ENCODE measurements at places on chromosomes 11 and 22.

- no peak for DNase-seq
These were observed 1.6 kb upstream of the PLAAT4 start for GRCh38 chr11:63534895-63535461.

DNA sequence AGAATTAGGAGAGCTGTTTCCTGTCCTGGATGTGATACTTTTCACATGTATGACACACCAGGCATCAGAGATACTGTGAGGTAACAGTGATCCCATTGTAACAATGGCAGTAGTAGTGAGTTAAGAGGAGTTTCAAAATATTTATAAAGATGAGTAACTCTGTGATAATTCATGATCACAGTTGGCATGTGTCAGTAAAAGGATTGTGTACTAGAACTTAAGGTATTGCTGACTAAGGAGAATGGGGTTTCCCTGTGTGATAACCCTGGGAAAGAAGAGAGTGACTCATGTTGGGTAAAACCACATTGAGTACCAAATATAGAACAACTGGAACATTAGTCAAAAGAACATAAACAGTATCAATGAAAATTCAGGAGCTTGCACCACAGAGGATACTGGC lies 22.9 kb upstream of the SLC5A1 start:
- DNase-seq = no peak

- no peak for DNase-seq
These were observed 3.6 kb upstream of the SLCO2B1 start for GRCh38 chr11:75147191-75147874.

DNA sequence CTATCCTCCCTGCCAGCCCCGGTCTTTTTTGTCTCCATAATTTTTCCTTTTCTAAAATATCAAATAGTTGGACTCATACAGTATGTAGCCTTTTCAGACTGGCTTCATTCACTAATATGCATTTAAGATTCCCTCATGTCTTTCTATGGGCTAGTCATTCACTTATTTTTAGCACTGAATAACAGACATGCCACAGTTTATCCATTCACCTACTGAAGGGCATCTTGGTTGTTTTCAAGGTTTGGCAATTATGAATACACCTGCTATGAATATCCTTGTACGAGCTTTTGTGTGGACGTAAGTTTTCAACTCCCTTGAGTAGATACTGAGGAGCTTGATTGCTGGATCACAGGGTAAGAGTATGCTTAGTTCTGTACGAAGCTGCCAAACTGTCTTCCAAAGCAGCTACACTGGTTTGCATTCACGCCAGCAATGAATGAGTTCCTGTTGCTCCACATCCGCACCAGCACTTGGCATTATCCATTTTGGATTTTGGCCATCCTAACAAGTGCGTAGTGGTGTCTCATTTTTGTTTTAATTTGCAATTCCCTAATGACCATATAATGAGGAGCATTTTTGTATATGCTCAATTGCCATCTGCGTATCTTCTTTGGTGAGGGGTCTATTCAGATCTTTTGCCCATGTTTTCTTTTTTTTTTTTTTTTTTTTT lies 21.1 kb downstream of the ALG12 start:
- no peak for DNase-seq

GRCh38 chr22:31871480-31871879 lies 72.9 kb upstream of the YWHAH start:
- no peak for DNase-seq

GRCh38 chr11:119975561-119976152 lies 162.3 kb downstream of the TRIM29 start:
- no peak for DNase-seq

DNA sequence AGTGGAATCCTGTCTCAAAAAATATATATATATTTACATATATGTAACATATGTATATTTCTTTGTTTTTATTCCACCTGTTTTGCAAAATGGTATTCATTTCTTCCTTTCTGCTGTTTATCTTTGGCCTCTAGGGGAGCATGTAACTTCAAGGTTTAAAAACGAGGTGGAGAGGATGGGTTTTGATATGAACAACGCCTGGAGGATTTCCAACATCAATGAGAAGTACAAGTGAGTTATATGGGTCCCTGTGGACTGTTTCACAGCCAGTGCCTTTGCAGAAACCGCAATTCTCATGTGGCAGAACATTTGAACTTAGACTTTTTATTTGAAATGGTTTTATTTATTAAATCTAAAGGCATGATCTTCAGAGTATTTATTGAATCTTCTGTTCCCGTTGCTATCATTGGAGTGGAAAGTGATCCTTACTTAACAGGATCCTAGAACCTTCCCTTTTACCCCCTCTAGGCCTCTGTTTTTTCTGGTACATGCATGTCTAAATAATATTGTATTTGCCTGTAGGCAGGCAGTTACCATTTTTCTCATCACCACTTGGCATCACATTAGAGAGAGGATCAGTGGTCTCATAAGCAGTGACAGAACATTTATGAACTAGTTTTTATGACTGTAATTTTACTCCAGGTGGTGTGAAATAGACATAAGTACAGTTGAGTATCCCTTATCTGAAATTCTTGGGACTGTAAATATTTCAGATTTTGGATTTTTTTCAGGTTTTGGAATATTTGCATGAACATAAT lies 81.5 kb upstream of the HORMAD2 start:
- DNase-seq = no peak

- no peak for DNase-seq
These were observed 25.6 kb upstream of the MMP12 start for GRCh38 chr11:102900346-102900745.

GRCh38 chr11:128667873-128668272 lies 26.0 kb upstream of the FLI1 start:
- no peak for DNase-seq

DNA sequence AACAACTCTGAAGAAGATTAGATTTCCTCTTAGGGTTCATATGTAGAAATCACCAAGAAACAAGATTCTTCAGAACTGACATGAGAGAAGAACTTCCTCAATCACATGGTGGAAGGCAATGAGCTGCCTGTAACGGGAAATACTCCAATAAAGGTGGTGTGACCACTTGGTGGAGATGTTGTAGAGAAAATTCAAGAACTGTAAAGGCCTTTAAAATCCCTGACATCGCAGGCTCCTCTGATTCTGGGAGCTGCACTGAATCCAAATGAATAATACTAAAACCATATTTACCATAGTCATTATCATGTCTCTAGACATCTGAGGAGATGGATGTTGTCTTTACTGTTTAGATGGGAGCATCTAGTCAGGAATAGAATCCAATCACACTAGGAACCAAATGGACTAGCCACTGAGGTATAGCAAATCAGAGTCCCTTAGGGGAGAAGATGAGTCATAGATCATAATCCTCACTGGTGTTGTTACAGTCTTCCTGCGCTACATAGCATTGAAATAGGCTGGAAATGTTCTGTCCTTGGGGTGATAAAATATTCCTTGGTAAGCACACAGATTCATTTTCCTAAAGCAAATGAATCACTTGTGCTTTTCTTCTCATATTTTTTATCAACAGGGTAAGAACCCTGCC lies 321.6 kb upstream of the TENM4 start:
- DNase-seq = no peak

GRCh38 chr11:128680906-128681305 lies 13.0 kb upstream of the FLI1 start:
- DNase-seq = no peak

- no peak for DNase-seq
These were observed 169.4 kb downstream of the OPCML start for GRCh38 chr11:133362916-133363315.

DNA sequence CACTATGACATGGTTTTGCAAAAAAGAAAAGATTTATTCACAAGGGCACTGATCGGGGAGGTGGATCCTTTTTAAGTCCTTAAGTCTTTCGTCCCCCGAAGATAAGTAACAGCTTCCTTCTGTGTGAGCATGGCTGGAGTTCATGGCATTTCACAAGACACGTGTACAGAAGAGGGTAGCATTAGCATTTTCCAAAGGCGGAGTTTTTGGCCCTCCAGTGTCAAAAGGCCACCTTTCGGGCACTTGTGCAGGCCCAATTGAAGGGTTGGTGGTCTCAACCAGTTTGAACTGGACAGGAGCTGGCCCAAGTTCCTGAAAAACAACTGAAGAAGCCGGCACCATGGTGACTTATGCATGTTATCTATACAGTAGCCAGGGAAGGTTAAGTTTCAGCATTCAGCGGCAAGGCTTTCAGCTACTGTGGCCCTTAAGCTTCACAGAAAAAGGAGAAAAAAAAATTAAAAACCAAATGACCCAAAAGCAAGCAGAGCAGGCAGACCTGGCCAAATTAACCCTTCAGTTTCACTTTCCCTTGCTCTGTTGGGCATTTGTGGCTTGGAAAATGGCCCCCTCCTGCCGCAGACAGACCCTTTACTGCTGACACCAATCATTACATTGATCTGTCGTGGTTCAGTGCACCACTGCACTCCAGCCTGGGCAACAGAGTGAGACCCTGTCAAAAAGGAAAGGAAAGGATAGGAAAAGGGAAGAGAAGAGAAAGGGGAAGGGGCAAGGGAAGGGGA lies 18.7 kb downstream of the ZNF74 start:
- DNase-seq = no peak

DNA sequence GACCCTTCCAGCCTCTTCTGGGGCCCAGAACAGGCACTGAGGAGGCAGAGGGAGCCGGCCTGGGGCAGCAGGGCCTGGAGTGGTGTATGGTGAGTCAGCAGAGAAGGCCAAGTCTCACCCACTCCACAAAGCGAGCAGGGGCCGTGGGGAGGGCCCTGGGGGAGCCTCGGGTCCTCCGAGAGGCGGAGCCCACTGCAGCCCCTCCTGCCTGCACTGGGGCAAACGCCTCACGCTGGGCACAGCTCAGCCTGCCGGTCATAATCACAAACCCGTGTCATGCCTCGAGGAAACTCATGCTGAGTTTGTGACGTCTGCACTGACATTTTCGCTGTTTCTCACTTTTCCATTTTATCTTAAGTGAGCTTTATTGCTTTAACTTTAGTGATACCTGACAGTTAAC lies 38.4 kb downstream of the TOLLIP start:
- no peak for DNase-seq

DNA sequence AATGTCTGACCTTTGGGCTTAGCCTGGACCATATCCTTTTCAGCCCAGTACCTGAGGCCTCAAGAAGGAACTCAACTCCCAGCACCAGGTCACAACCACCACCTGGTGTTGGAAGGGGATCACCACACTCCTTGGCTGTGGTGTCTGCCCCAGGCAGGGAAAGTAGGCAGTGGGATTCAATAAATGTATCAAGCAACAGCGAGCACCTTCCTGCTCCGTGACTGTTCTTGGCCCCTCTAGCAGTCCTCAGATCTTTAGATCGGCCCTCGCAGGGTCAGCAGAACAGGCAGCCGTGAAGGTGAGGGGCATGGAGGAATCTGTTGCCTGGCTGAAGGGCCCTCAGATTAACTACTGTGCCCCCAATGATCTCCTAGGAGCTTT lies 15.9 kb downstream of the ARFGAP2 start:
- DNase-seq = no peak
